ENCODE measurements at places on chromosomes 2 and 18.

- DNase-seq = no peak
Measured at GRCh38 chr2:96665083-96665569, 22.6 kb downstream of the FER1L5 start.

- DNase-seq = no peak
Measured at GRCh38 chr18:34650121-34650545, 60.0 kb upstream of the DTNA start.

GRCh38 chr18:54857499-54857898, 29.2 kb downstream of the RAB27B start:
- DNase-seq = no peak

DNA sequence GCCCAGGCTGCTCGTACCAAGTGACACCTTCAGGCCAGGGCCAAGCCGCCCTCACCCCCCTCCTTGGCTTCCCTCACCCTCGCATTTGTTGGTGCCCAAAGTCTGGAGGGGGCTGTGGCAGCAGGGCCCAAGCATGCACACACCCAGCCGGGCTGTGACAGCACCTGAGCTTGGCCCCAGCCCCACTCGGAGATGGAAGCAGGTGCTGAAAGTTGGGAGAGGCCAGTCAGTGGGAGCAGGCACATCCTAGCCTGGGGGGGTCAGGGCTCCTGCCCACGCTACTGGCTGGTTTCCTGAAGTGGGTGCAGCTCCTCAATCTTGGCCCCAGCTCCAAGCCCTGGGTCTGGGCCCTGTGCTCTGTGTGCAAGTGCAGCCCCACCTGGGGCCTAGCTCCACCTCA, 228.0 kb downstream of the RDH14 start:
- DNase-seq = no peak

DNA sequence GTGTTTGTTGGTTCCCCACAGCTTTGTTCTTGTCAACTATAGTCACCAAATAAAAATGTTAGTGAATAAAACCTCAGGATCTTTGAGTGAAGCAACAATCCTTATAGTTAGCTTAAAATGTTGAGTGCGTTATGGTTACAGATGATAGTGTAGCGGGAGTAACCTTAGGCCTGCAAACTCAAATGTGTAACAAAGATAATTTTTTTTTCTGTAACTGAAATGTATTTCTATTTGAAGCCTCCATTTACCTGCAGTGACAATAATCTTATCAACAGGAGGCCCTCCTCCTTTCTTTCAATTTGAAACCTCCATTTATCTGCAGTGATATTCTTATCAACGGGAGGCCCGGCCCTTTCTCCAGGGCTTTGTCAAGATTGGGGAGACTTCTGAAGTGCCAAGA, 3.1 kb upstream of the C2orf49 start:
- no peak for DNase-seq

DNA sequence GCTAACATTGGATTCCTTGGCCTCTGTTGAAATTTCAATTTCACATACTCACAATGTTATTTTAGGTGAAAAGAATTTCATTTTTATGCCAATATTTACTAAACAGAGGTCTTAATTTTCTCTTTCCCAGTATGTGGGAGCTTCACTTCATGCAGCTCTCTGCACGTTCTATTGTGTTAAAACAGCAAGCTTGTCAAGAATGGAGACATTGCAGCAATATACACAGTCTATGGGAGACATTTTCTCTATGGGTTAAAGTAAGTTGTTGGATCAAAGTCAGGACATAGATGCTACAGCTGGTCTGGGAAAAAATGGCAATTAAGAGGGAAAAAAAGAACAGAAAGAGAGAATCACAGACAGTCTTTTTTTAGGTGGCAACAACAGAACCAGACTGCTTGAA, 70.4 kb upstream of the ARHGAP15 start:
- DNase-seq = no peak

- DNase-seq = no peak
Measured at GRCh38 chr2:45283764-45284620, 274.7 kb upstream of the SIX2 start.

GRCh38 chr2:152564754-152565551, 152.3 kb downstream of the PRPF40A start:
- no peak for DNase-seq

GRCh38 chr2:12347066-12347493, 369.7 kb upstream of the TRIB2 start:
- no peak for DNase-seq

DNA sequence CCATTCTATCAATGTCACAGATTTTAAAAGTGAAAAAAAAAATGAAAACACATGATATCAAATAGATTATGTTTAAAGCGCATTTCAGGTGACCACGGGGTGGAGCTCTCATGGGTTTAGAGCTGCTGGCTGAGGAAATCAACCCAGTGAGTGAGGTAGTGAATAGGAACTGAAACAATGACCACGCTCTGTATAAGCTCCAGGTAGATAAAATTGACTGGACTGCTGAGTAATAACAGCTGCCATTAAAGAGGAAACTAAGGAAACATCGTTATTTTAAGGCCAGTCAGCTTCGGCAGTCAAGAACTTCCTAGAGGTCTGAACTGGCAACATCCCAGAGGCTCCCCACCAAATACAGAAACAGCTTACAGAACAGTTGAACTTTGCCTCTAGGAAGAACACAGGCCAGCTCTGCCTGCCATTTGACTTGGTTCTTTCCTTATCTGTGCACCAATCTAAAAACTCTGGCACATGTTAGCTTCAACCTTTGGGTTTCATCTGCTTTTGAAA, 185.9 kb downstream of the PDE1A start:
- DNase-seq = peak; percentile 26

DNA sequence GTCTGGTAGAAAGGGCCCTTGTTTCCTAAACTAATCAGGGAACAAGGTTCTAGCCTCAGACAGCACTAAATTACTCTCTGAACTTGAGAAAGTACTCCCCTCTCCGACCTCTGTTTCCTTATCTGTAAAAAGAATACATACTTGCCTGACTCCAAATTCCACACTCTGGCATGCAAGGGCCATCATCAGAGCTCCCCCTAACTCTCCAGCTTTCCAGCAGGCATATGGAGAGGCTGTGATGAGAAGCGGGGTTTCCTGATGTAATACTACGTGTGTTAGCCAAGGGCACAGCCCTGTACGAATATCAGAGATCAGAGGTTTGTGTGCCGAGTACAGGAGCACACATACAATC, 1.8 kb upstream of the EVA1A start:
- no peak for DNase-seq
